ENCODE measurements at places on chromosomes 2 and 18.

GRCh38 chr2:178418426-178418825, 32.5 kb downstream of the PRKRA start:
- DNase-seq, result no peak

- DNase-seq, result no peak
These were observed 28.2 kb upstream of the NARS1 start for GRCh38 chr18:57649556-57650500.

GRCh38 chr2:43038034-43038695, 188.2 kb downstream of the ZFP36L2 start:
- DNase-seq, result no peak

DNA sequence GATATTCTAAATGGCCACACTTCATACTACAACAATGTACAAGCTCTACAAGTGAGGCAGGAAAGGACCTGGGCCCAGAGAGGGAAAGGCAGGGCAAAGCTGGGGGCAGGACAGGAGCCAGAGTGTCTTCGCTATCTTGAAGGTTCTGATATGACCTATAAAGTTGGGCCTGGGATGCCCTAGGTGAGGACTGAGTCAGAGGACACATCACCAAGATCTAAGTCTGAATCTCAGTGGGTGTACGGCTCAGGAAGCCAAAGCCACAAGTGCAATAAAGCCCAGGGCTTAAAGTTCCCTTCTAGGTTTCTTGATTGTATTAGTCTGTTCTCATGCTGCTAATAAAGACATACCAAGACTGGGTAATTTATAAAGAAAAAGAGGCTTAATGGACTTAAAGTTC, 219.1 kb downstream of the ALK start:
- no peak for DNase-seq

DNA sequence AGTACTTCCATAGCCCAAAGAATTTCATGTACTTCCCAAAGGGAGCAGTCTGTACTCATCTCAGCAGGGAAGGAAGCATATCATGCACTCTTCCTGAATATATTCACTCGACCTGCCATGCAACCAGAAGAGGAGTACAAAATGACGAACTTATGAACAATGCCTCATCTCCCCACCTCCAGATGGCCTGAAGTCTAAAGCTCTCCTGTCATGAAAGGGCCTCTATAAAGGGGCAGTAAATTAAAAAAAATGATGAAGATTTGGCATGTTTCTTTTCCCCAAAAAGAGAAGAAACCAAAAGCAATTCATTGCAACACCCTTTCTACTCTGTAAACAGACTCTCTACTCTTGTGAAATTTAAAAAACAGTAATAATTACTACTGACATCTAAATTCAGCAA, 1601.1 kb downstream of the LRP1B start:
- DNase-seq, result no peak

GRCh38 chr2:18180031-18180610, 301.7 kb downstream of the KCNS3 start:
- DNase-seq, result no peak

DNA sequence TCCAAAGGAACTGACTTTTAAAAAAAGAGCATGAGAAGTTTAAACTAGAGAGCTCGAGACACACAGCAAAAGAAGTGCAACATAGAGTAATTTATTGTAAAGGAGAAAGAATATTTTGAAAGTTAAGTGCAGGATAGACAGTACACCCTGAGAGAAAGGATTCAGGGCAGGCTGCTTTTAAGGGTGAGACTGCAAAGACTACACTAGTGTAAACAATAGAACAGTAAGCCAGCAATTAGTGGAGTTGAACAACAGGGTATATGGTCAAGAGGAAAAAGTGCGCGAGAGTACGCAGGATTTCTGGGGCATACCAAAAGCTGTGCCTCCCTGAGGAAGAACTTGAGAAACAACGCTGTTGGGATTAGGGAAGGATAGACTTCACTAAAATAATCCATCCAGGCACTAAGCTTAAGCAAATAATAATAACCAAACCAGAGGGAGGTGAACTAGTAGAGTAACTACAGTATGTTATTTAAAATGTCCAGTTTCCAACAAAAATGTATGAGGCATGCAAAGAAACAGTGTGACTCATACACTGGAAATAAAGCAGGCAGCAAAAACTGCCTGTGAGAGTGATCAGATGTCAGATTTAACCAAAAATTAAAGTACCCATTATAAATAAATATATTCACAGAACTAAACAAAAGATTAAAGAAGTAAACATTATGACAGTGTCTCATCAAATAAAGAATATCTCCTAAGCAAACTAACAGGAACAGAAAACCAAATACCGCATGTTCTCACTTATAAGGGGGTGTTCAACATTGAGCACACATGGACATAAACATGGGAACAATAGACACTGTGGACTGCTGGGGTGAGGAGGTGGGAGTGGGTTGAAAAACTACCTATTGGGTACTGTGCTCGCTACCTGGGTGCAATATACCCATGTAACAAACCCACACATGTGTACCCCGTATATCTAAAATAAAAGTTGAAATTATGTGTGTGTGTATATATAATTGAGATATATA, 40.5 kb upstream of the EMILIN2 start:
- no peak for DNase-seq

DNA sequence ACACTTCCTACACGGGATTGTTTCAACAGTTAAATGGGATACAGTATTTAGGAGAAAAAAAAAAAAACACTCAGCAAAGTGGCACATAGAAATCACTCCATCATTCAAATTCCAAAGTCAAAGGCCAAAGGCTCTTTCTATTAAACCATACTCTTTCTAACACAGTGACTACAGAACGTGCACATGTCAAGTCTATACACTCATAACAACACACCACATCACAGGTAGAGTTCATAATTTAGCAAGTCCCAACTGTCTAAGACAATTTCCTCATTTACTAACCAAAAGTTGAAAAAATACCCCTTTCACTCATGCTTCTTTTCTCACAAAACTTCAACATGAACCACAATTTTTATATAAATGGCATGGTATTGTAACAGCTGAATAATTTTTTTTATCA, 70.8 kb downstream of the MBOAT2 start:
- DNase-seq, result no peak

Data from NCI-H1436 (cell line).